ENCODE measurements at places on chromosomes 11 and 22.

DNA sequence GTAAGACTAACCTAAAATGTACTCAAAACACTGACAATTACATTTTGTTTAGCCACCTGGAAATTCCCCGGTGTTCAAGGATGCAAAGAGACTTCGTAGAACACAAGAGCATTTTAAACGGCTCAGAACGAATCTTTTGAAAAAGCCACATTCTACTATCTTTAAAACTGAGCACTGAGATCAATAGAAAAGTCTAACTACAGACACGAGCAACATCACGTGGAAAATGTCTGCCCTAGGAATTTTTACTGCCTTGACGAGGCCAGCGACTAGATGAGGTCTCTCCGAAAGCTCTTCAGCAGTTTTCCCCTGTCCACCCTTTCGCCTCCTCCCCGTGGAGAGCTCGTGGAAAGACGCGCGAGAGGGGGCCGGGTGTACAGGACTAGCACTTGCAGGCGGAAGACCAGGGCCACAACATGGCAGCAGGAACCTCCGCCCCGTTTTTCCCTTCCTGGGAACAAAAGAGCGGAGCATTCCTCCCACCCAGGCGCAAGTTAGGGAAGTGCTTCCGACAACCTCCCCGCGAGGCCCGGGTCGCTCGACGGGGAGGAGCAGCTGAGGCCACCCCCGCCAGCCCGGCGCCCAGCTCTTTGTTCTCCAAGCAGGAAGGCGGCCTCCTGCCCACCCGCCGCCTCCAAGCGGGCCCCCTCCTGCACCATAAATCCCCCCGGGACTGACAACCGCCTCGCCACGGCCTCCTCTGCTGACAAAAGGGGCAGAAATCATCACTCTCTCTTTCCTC, 1.1 kb downstream of the EIF4G2 start:
- DNase-seq, result peak; percentile 26

DNA sequence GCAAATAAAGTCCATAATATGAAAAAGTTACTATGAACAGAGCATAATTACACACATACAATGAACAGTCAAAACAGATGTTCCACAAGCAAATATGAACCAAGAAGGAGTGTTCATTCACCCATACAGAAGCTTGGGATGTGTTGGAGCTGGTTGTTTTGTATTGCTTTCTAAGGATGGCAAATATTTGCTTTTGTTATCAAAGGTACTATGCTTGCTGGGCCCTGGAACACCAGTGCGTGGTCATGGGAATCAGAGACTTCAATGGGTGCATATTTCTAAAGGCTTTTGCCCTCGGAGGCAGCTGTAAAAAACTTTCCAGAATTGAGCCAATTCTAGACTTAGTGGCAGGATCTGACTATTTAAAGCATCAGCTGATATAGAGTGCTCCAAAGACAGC, 85.1 kb downstream of the BARX2 start:
- no peak for DNase-seq

DNA sequence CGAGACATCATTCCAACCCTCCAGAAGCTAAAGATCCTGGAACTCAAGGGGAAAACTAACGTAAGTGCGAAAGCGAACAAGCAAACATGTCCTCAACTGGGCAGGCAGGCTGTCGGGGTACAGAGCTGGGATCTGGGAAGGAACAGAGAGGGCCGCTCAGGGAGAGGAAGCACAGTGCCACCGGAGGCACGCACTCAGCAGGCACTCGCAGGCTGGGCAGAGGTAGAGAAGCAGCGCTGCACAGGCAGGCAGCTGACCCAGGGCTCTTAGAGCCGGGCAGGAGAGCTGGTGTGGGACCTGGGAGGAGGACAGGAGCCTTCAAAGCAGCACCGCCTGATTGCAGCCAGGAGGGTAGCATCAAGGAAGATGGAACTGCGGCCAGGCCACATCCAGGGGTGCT, 62.2 kb downstream of the MICAL3 start:
- no peak for DNase-seq

DNA sequence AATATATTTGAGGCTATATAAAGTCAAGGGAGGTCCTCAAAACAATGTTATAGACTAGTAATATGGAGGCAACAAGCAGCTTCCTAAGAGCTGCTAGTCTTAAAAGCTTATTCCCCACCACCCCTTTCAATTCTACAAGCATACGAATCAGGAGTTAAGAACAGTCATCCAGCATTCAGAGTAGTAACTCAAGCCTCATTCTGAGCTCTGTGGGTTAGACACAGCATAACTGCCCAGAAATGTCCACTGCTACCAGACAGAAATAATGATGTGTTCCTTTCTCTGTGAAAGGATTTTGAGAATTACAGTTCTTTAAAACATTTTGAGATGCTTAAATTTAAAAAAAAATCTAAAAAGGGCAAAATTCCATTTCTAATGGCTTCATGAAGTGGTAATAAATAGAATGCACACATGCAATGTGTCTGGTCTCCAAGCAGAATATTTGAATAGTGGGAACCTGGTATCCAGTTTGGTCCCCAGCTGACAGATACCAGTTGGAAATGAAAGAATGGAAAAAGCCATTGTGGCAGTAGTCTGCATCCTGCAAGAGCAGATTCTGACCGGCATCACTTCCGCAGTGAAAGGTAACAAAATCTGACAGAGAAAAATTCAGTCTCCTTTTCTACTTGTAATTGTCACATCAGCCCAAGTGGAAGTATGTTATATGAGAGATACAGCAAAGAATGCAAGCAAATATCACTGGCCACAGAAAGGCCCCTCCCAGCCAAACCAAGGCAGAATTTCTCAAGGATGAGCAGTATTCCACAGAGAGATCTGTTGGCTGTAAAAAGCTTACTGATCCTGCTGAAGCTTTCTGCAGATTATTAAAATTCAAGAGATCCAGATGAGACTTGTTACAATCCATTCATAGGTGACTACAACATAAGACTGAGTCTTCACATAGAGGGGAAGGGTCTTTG, 310.8 kb upstream of the PITPNB start:
- DNase-seq, result no peak

DNA sequence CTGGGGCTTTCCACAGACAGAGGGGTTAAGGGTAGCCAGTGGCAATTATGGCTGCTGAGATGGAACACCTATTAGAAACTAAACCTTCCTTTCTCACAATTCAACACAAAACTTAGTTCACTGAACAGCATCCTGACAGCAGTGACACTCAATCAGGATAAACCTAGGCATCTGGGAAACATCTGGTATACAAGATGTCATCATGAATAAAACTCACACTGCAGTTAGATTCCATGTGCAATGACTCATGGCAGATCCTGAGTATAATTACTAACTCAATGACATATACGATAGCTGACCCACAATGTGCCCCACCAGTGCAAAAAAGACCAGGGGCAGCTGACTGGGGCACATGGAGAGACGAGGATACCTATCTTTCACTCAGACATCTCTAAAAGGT, 17.7 kb downstream of the RBFOX2 start:
- no peak for DNase-seq

- no peak for DNase-seq
Measured at GRCh38 chr11:61976813-61977475, 9.5 kb upstream of the FTH1 start.

DNA sequence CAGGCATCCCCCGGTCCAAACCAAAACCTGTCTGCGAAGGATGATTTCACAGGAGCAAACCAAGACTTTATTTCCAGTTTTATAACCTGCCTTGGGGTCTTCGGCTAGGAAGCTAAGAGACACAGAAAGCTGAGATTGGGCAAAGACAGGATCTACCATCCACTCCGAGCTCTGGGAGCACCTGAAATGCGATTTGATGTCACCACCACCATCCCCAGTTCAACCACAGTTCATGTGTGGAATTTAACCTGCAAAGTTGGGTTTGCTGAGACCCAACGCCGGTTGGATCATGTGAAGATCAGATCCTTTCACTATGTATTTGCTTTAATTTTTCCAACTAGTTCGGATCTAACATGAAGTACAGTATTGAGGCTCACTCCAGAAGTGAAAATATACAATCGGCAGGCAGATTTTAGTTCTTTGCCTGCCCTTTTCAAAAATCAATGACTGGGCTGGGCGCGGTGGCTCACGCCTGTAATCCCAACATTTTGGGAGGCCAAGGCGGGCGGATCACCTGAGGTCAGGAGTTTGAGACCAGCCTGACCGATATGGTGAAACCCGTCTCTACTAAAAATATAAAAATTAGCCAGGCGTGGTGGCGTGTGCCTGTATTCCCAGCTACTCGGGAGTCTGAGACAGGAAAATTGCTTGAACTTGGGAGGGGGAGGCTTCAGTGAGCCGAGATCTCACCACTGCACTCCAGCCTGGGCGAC, 1.4 kb upstream of the C11orf24 start:
- DNase-seq, result no peak

DNA sequence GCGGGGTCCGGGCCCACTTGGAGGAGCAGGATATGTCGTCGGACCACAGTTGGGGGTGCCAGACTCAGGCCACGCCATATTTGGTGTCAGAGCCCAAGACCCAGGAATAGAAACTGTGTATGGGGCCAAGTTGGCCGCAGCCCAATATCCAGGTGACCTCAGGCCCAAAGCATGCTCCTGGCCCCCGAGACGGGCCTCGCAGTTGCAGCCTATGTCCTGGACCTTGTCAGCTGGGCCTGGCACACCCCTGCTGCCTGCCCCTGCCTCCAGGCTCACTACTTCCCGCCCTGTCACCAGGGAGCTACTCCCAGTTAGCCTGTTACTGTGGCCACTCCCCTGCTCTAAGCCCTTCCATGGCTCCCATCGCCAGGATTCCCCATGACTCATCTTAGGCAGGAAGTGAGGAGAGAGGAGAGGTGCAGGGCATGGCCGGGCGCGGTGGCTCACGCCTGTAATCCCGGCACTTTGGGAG, 23.1 kb downstream of the A4GALT start:
- DNase-seq, result no peak

- DNase-seq, result no peak
Measured at GRCh38 chr22:23067691-23068090, 2.6 kb upstream of the GNAZ start.

DNA sequence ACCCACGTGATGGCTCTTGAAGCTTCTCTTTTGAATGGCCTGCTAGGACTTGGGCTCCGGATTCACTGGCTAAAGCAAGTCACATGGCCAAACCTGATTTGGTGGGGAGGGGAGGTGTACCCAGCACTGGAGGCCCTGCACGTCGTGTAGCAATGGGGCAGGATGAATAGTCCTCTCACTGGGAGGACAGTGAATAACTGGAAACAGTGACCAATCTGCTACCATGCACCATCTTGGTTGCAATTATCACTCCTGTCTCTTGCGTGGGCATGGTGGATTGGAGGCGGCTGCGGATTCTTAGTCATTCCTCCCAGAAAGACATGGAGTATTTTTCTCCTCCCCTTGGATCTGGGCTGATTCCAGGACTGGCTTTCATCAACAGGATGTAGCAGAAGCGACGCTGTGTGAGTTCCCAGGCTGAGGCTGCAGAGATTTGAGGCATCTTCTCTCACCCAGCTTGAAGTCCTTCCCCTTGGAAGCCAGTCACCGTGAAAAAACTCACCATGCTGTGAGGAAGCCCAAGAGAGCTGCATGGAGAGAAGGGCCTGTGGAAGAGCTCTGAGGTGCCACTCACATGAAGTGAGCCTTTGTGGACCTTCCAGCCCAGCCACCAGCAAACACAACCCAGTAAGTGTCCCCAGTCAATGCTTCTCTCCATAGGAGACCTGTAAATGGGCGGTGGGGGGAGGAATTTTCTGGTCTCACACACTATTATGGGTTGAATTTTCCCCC, 70.4 kb downstream of the IGLL1 start:
- no peak for DNase-seq

GRCh38 chr22:36467946-36468345, 13.5 kb downstream of the TXN2 start:
- DNase-seq, result no peak

- no peak for DNase-seq
Measured at GRCh38 chr11:128210148-128210940, 377.0 kb downstream of the ETS1 start.

DNA sequence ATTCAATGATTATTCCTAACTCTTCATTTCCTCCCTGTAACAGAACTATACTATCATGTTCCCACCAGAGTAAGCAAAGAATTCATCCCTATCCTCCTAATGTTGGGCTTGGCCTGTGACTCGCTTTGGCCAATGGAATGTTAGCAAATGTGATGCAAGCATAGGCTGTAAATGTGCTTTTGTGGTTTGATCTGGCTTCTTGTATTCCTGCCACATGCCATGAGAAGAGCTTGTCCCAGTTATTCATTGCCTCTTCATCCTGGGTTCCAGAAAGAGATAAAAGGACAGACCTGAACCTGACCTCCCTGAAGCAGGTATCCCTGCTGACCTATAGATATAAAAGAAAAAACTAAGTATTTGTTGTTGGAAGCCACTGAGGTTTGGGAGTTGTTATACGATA, 51.0 kb downstream of the SYTL2 start:
- no peak for DNase-seq

- DNase-seq, result no peak
Measured at GRCh38 chr11:62505440-62506091, 41.0 kb downstream of the AHNAK start.

DNA sequence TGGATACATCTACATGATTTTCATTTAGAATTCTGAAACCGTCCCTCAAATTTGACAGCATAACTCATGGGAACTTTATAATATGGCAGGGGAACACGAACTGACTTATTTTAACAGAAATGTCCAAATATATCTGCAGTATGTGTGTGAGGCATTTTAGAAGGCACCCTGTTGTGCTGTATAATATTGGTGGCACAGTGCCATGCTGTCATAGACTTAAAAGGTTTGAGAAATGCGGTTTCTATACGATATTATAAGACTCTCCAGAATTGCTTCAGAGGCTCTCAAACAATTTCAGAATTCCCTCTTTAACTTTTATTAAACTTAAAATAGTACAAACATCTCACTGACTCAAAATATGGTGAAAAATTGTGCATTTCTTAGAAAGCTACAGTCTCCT, 181.6 kb downstream of the MSANTD4 start:
- DNase-seq, result no peak

DNA sequence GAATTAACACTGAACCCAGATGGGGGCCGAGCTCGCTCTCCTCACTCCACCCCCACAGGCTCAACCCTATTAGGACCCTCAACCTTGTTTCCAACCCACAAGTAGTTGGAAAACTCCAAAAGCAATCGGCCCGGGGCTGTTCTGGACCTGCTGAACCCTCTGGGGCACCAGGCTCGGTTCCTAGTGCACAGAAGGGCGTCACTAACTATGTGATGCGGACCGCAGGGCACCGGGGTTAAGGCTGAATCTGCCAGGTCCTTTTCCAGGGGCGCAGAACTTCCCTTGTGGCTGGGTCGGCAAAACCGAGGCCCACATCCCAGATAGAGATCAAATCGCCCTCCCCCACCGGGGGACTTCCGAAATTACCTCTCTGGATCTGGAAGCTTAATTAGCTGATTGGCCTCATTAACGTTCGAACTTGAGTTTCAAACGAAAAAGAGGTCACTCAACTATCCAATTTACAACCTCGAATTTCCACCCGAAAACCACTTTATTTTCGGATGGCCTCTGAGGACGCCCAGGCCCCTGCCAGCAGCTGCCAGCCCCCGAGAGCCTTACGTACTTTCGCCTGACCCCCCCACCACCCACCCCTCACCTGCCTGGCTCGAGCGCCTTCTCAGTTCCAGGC, 1.7 kb downstream of the SHANK2 start:
- DNase-seq, result no peak
